ENCODE measurements at places on chromosomes 3 and 15.

GRCh38 chr3:150303768-150304167, 104.3 kb upstream of the TSC22D2 start:
- DNase-seq, result no peak

DNA sequence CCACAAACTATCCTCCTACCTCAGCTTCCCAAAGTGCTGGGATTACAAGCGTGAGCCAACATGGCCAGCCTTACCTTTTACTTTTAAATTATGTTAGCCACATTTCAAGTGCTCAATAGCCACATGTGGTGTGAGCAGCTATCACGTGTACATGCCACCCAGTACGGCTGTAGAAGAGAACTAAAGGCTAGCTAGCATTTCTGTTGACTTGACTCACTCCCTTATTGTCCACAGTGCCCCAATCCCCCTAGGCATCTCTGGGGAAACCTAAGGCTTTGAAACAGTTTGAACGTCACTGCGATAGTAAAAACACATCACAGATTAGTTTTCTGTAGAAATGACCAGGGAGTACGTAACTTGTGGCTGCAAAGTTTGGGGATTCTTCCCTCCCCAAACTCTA, 12.0 kb downstream of the C15orf40 start:
- no peak for DNase-seq

DNA sequence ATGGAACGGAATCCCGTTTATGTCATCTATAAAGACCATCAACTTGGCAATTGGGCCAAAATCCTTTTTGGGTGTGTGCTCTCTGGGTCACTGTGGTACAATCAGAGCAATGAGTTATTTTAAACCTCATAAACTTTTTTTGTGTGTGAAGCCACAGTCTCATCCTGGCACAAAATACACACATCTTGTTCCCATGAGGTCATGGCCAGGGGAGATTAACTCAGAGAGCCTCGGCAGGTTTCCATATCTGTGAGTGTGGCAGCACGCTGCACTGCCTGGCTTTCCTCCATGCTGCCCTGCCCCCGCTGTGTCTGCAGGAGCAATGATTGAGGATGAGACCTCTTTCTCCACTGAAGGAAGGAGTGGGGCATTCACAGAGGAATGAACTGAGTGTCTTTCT, 54.0 kb upstream of the DLG1 start:
- DNase-seq, result no peak

- DNase-seq, result peak; percentile 71
Observed at GRCh38 chr3:109356442-109357155, 19.3 kb upstream of the DPPA4 start.

DNA sequence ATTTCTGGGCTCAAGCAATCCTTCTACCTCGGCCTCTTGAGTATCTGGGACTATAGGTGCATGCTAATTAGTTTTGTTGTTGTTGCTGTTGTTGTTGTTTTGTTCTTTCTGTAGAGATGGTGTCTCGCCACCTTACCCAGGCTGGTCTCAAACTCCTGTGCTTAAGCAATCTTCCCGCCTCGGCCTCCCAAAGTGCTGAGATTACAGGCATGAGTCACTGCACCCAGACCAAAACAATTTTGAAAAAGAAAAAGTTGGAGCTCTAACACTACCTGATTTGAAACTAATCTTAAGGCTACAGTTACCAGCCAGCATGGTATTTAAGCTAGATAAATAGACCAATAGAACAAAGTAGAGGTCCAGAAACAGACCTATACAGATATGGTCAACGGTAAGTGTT, 29.8 kb downstream of the KPNA1 start:
- DNase-seq, result no peak

DNA sequence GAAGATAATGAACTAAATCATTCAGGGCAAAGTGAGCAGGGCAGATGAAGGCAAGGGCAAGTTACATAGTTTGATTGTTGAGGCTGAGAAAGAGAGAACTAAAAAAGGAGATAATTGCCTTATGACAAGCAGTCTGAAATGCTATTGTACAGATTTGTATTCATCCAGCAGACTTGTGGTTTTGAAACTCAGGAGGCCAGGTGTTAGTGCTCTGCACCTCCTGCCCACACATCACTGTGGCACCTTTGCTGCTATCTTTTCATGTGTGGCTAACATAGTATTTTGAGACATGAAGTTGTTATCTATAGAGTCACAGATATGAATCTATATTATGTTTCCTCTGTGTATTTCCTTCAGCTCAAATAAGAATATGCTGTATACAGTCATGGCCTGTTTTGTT, 24.3 kb upstream of the SUCLG2 start:
- DNase-seq, result no peak

DNA sequence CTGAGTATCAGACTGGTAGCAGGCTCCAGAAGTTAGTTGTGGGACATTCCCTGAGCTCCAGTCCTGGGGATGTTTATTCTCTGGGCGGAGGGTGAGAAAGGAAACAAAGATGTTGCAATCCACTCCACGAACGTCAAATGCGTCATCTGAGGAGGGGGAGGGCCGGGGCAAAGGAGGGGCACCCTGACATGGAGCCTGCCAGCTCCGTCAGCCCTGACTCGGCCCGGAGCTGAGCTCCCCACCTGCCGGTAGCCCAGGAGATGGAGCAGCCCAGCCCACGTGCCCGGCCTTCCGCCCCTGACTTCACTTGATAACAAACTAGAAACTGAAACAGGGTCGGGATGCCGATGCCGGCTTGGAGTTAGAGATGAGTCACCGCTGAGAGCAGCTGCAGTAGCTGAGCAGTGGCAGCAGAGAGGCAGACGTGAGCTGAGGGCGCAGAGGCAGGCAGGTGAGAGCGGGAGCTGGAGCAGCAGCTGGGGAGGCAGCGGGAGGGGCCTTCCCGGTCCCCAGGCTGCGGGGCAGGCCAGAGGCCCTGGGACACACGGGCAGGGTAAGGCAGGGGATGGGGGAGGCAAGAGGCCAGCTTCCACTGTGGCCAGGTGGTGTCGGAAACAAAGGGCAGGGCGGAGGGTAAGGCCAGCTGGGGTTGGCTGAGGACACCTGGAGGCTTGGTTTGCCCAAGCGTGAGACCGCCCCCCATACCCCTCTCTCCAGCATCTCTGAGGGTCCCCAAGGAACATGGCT, at the start of gene ISG20:
Gene ISG20, plus strand, starts transcription at position 391 of the 747 bp plus-strand sequence. Its CDS starts 351 bp downstream, at position 742.
- DNase-seq, result peak; percentile 81

GRCh38 chr15:51121118-51121517, 26.4 kb upstream of the TNFAIP8L3 start:
- DNase-seq, result no peak

DNA sequence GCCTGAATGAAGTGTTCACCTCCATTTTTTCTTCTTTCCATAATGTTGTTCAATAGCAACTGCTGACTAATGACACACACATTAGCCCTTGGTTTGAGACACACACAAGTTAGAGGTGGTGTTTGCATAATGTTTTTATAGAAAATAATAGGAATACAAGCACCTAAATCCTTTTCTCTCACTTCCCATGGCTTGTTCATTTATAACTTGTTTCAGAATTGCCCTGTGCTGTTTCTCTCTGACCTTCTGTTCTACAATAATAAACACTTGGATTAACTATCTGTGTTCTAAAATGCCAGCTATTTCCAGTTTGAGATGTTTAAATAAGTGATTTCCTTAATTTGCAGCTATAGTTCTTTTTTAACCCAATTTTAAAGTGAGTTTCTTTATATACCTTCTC, 525.1 kb upstream of the ROBO2 start:
- no peak for DNase-seq

DNA sequence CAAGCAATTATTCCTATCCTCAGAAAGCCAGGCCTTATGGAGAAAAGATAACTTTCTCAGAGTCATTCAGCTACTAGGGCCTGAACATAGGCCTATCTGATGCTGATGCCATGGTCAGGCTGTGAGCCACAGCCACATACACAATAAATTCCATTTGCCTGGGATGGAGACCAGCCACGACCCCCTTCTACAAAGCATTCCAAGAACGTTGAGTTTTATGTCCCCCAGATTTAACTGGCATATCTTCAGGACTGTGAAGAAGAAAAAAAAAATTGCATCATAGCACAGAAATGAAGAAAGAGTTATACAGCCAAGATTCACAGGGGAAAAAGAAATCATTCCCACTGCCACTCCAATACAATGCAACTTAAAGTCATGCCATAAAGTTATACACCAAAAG, 100.0 kb downstream of the THBS1 start:
- no peak for DNase-seq

GRCh38 chr15:96119734-96120133, 210.8 kb upstream of the NR2F2 start:
- peak; percentile 73 for DNase-seq

DNA sequence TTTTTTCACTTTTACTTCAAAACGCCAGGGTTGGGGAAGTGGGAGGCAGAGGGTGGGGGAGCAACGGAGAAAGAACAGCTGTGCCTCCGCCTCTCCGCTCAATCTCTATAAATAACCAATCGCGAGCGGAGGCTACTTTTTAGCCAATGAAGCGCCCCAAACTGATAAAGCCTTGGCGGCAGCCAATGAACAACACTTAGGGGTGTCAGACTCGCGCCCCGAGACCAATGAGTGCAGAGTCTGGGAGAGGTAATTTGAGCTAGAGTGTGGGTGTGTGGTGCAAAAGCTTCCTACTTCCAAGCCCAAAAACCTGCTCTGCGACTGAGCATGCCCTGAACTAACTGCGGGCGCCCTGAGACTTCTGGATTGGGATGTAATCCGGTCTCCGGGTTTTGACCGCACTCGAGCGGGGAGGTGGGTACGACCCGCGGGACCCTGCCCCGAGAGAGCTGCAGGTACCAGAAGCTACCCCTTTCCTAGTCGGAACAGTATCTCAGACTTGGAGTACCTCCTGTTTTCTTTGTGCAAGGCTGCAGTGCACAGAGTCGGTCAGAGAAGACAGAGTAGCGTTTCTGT, 800 bp upstream of the RAP2B start:
- DNase-seq, result peak; percentile 64

- DNase-seq, result no peak
Observed at GRCh38 chr15:70061696-70062270, 35.9 kb downstream of the TLE3 start.

DNA sequence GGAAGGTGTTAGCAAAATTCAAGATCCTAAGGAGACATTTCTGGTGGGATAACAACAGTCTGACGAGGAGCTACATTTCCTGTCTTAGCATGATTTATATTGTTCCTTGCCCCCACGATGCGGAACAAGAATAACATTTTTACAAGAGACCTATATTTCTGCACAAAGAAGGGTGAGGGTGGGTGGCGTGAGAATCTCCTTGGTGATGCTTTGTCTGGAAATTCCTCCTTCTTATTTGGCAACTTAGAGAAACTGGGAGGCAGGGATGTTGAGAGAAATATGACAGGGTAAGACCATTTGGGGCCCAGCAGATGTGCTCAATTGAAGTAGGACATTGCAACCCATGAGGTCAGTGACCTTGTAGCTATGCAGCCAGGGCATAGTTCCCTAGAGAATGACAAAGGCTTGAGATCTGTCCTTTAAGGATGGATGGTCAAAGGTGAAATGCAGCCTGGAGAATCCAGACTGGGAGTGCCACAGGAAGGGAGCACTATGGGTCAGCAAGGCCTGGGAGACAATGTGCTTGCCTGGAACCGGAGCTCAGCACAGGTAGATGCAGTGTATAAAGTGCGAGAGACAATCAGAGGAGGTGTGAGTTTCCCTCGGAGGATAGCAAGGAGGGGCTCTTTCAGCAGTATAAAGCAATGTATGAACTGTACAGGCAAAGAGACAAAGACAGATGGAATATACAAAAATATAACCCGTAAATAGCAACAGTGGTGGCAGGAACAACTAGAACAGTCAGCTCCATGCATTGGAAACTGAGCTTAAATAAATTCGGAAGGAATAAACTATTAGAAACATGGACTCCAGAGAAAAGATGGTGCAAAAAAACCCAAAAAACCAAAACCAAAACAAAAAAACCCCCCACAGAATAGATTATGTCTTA, 317.6 kb upstream of the TBL1XR1 start:
- DNase-seq, result no peak

- peak; percentile 44 for DNase-seq
Observed at GRCh38 chr15:74482661-74483060, 21.7 kb upstream of the UBL7 start.

DNA sequence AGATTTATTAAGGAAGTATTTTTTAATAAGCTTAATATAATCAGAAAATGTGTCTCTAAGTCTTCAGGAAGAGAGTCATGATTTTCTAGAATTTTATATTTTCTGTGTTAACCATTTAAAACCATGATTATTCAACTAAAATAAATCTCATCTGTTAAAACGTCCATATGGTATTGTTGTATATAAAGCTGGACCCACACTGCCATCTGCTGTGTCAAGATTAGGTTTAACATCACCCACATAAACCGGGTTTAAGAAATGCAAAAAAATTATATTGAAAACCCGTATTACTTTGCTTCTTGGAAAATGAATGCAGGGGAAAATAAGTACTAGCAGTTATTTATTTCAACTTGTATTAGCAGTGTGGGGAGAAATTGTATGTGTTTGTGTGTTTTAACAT, 9.5 kb upstream of the CCDC66 start:
- DNase-seq, result no peak

GRCh38 chr3:169667166-169668071, 3.9 kb upstream of the MECOM start:
- no peak for DNase-seq

GRCh38 chr15:36256404-36256807, 323.0 kb upstream of the CDIN1 start:
- DNase-seq, result no peak

- no peak for DNase-seq
Observed at GRCh38 chr3:143627336-143627735, 220.9 kb downstream of the SLC9A9 start.

DNA sequence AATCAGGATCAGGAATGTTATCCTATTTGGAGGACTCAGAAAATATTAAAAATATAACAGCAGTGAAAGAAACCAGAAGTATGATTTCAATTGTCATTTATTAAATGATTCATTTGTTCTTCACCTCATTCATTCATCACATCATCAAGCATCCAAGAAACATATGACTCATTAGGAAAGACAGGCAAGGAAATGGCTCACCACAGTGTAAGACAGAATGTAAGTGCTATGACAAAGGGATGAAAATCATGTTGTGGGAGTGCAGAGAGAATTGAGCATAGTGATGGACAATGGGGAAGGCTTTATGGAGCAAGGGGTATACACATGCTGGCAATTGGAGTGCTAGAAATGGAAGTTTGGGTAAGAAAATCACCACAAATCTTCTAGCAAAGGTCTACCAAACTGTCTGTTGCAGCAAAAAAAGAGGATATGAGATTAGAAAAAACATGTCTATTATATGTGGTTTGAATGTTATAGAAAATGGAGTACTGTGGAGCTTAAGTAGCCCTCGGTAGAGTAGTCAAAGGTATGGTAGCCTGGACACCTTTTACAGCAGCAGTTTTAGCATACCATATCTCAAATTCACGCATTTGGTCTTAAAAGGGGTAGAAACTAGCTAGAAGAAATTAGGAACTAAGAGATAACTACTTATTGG, 111.1 kb upstream of the GPR149 start:
- DNase-seq, result no peak

GRCh38 chr15:60905587-60905986, 323.5 kb downstream of the RORA start:
- peak; percentile 51 for DNase-seq
